Stimulated activated CD8-positive, alpha-beta memory T cell treated with anti-CD3 and anti-CD28 coated beads, Interleukin-2, amount 100 ng/mL, for 1 hour (primary cell): ENCODE measurements at places on chromosomes 7 and 10.

DNA sequence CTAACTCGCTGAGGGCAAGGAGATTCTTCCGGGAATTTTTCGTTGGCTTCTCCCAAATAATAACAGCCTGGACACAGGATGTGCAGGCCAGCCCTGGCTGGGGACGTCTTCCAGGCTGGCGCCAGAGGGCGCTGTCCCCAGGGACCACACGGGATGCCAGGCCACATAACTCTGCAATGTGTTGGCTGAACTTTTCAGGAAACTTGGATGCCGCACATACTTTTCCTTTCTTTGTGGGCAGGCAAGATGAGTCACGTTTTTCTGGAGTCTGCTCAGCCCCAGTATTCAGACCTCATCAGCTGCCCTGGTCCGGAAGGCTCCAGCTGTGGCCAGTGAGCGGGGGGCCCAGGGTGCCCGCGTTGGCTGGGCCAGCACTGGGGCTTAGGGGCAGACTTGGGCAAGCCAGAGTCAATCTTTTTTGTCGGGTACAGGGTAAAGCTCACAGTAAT lies 122.7 kb downstream of the PRKAG2 start:
- DNase-seq, result no peak

DNA sequence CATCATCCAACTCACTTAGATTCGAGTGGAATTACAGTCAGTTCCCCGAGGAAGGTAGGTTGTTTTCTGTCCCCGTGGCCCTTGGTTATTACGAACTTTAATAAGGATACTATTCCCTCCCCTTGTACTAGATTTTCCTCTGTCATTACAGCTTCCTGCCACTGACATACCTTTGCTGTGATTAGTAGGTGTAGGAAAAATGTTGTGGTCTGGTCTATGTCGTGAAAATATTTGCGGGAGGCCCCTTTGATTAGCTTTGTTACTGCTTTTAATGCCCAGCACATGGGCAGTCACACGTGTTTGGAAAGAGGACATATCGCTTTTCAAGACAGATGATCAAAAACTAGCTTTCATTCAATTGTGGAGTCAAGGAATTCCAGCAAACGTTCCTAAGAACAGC lies 92.2 kb downstream of the GATA3 start:
- no peak for DNase-seq

DNA sequence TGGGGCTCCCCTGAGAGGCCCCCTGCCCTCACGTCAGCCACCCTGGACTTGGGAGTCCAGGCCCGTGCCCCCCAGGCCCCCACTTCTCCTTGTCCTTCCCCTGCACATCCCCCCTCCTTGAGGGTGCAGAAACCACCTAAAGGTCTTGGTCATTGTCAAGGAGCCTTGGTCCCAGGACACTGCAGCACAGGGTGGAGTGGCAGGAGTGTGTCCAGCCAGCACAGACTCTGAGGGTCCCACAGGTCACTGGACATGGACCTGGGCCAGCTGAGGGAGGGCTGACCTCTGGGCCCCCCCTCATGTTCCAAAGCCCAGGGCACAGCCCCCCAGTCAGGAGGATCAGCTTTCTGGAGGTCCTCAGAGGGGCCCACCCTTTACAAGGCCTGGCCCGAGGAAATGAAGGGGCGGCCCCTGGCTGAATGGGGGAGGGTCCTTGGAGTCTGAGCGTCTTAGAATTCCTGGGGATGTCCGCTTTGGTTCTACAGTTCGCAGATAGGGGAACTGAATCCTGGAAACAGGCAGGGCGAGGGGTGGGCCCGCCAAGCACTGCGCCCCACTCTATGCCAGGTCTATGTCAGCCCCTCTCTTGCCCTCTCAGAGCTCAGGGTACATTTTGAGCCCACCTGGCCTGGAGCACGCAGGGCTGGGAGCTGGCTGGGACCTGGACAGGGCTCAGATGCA lies 54.0 kb downstream of the PWWP2B start:
- DNase-seq, result no peak

- no peak for DNase-seq
These were observed 38.3 kb downstream of the GPRIN2 start for GRCh38 chr10:46518028-46518725.

- DNase-seq, result no peak
These were observed 170.1 kb downstream of the ST7 start for GRCh38 chr7:117123311-117123926.

- DNase-seq, result no peak
These were observed 240.8 kb upstream of the POM121L12 start for GRCh38 chr7:52794621-52795020.

DNA sequence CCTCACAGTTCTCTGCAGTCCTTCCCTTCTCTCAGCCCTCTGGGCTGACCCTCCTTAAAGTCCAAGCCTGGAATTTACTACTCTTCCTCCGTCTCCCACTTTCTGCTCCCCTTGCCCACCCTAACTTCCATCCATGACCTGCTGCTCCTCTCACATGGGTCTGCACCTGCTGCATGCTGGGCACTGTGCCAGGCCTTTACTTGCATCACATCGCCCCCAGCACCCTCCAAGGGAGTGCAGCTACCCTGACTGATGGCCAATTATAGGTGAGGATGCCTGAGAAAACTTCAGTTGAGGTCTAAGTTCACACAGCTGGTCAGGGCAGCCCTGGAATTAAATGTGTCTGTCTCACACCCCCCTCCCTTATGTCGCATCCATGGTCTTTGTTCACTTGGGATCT lies 53.6 kb upstream of the ZPBP start:
- DNase-seq, result no peak

DNA sequence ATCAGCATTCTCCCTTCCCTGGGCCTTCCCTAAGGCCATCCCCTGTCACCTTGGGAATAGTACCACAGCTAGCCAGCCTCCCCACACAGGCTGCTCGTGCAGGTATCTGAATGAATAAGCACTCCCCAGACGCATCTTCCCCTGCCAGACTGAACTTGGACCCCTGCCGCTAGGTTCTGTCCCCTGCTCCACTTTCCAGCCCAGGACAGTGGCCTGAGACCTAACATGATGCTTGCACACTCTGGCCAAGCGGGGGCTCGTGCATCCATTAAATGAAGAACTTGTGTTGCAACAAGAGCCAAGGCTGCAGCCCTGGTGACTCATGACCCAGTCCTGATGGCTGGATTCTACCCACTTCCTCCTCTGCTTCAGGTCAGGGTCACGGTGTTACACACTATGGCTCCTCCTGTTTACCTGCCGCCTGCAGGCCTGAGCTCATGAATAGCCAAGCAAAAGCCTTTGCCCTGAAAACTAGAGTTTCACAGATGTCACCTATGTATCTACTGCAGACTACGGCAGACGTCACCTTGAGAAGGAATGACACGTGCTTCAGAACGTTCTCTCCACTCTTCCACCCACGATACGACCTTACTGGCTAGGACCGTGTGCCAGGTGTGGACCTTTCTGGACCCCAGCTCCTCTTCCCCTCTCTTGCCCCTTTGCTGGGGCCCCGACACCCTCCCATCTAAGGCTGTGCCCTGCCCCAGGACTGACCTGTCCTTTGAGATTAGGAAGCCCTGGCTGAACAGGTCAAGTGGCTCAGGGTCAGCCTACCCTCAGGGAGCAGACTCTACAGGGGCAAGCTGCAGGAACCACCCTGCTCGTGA lies 6.5 kb downstream of the ASB13 start:
- no peak for DNase-seq

GRCh38 chr10:8369666-8370065 lies 315.2 kb downstream of the GATA3 start:
- DNase-seq, result no peak

GRCh38 chr10:13699216-13699615 lies 112.5 kb downstream of the PRPF18 start:
- no peak for DNase-seq

GRCh38 chr7:158000160-158000559 lies 587.5 kb downstream of the PTPRN2 start:
- DNase-seq, result no peak

GRCh38 chr10:49068672-49069217 lies 46.6 kb downstream of the VSTM4 start:
- DNase-seq, result no peak

DNA sequence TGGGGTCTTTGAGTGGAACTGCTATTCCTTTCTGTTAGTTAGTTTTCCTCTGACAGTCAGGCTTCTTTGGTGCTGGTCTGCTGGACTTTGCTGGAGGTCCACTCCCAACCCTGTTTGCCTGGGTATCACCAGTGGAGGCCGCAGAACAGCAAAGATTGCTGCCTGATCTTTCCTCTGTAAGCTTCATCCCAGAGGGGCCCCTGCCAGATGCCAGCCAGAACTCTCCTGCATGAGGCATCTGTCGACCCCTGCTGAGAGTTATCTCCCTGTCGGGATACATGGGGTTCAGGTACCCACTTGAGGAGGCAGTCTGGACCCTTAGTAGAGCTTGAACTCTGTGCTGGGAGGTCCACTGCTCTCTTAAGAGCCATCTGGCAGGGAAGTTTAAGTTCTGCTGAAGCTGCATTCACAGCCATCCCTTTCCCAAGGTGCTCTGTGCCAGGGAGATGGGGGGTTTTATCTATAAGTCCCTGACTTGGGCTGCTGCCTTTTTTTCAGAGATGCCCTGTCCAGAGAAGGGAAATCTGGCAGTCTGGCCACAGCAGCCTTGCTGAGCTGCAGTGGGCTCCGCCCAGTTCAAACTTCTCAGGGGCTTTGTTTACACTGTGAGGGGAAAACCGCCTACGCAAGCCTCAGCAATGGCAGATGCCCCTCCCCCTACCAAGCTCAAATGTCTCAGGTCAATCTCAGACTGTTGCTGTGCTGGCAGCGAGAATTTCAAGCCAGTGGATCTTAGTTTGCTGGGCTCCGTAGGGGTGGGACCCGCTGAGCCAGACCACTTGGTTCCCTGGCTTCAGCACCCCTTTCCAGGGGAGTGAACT lies 89.7 kb upstream of the CDK6 start:
- DNase-seq, result no peak

- DNase-seq, result no peak
These were observed 34.0 kb downstream of the SMKR1 start for GRCh38 chr7:129536323-129536722.

DNA sequence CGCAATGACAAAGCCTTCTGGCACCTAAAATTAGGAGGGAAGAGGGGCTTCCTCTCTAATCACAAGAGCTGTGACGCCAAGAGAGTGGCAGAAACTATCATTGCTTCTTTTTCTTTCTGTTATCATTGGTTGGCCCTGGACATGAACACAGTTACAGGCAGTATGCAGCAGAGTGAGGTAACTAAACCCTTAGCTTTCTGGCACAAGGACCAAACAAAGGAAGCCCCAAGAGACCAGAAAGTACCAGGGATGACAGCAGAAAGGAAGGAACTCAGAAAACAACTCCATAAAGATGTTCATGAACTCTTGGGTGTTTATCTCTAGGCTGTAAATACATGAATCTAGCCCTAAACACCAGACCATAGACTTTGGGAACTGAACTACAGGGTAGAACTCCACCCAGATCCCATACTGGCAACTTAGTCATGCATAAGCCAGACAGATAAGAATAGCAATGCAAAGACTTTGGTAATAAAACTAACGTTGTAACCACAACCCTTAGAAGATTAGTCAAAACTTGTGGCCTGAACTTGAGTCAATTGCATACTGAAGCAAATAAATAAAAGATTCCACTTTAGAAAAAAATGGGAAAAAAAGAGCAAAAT lies 195.7 kb upstream of the PTN start:
- no peak for DNase-seq

DNA sequence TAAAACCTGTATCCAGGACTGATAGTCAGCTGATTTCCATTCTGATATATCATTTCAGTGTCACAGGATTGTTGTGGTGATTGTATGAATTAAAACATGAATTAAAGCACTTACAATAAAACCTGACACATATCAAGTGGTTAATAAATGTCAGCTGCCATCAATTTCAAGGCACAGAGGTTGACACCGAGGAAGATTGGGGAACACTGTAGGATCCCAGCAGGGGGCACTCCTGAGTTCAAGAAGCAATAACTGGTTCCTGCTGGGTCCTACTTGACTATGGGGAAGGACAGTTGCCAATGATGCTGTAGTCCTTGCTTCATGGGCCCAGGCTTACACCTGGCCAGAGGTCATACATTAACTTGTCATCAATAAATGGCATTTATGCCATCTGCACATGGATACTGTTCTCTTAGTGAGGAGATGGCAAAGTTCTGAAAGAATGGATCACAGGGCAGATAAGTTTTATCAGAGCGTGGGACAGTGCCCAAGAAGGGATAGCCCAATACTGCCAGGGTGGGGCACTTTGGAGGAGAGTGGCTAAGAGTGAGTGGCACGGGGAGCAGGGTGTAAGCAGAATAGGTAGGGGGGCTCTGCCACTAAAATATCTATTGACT lies 24.1 kb downstream of the FZD1 start:
- DNase-seq, result no peak

DNA sequence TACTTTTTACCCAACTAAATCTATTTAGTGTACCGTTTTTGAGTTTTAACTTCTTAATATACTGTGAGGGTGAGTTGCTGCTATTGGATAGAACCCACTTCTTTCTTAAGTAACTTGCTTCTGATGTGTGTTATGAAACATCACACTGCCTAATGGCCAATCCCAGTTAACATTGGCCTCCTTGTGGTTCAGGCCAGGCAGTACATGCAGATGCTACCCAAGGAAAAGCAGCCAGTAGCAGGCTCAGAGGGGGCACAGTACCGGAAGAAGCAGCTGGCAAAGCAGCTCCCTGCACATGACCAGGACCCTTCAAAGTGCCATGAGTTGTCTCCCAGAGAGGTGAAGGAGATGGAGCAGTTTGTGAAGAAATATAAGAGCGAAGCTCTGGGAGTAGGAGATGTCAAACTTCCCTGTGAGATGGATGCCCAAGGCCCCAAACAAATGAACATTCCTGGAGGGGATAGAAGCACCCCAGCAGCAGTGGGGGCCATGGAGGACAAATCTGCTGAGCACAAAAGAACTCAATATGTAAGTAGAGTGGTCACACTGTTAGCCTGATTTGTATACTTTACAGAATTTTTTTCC lies 39.7 kb downstream of the TES start:
- DNase-seq, result no peak

DNA sequence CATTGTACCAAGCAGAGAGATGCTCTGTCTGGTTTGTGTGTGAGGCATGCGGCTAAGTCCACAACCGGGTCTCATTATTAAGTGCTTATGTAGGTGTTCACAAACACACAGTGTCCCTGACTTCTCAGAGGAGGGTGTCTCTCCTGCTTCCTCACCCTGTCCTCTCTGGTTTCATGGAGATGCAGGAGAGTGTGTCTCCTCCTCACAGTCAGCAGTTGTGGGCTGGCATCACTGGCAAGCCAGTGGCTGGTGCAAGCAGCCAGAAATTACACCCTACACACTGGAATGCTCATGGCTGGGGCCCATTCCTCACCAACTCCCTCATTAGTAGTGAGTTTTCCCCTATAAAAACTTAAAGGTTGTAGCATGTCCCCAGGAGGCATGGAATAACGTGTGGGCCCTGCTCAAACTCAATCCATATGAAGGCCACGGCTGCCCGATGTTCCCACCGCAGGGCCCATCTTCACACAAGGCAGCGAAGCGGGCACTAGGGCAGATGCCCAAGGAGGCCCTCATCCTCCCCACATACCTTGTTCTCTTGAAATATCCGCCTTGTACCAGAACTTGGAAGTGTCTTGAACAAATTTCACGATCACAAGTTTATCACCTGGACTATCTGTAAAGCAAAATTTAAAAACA lies 280.1 kb downstream of the TNS3 start:
- no peak for DNase-seq

DNA sequence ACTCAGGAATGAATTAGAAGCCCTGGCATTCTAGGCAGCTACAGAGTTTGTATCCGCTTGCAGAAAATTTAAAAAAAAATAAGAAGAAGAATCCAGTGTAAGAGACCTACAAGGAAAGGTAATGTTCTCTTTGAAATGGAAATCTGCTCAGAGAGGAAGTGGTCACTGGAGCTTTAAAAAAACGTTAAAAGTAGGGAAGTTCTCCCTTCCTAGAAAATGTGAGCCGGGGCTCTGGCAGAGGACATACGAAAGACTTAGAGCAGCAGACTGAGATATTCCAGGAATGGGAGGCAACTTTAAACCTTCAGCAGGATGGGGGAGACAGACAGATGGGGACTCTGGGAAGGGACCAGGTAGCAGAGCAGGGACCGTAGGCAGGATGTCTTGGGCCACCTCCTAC lies 149.4 kb upstream of the NPS start:
- no peak for DNase-seq
